ENCODE measurements at places on chromosomes 2 and 18. TPM values are rescaled to one million over a fixed set of nuclear protein-coding genes. Genes with fewer than 3 reads are reported as not detected.

DNA sequence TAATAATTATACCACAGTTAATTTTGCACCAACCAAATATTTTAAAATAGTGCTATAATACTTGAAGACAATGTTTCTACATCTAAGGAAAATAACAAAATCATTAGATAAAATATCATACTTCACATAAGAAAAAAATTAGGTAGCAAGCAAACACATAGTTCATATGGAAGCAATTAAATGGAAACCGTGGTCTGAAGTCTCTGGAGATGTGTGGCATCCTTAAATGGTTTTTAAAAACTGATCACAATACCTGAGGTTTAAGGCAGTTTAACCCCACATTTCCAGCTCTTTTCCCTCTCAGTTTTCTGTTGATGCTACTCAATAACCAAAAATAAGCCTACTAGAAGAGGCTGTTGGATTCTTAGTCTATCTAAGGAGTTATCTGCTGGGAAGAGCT is 71.3 kb downstream of the ASXL2 start:
- DNase-seq: no peak

- DNase-seq: no peak
Observed at GRCh38 chr18:52678034-52678433, 338.0 kb downstream of the DCC start.

TMEM247 gene
- total RNA-seq: not detected

FHOD3 gene
- total RNA-seq: 4.0 TPM

RAB31 gene
- 58.5 TPM for total RNA-seq

- DNase-seq: peak; percentile 81
Observed at GRCh38 chr18:6414118-6414722, 491 bp downstream of the L3MBTL4 start.

LINC00305 gene
- not detected for total RNA-seq

ERFE gene
- 0.38 TPM for total RNA-seq

GPR45 gene
- total RNA-seq: not detected

DNA sequence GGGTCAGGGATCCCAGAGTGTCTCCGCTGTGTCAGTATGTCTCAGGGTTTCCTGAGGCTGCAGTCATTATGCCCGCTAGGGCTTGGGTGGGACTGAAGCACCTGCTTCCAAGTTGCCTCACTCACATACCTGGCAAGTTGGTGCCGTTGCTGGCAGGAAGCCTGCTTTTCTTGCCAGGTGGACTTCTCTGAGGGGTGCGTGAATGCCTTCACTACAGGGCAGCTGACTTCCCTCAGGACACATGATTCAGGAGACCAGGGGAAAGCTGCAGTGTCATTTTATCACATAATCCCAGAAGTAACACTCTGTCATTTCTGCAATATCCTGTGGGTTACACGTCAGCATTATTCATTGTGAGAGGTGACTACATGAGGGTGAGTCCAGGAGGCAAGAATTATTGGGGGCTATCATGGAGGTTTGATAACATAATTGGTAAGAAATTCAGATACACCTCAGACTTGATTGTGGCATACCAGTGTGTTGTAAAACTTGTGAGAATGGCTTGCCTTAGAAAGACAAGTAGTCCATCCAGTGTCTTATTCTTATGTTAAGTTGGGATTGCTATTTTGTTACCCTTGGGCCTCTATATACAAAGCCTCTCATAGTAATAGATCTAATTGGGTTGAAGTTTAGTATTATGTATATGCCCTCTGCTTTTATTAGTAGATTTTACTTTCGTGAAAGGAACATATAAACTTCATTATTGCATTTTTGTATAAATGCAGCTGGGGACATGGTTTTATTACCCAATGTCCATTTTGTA is 44.1 kb downstream of the NEDD4L start:
- peak; percentile 69 for DNase-seq

HJURP gene
- total RNA-seq: 9.8 TPM

- no peak for DNase-seq
Observed at GRCh38 chr2:97998431-97999005, 2.8 kb upstream of the TMEM131 start.

DNA sequence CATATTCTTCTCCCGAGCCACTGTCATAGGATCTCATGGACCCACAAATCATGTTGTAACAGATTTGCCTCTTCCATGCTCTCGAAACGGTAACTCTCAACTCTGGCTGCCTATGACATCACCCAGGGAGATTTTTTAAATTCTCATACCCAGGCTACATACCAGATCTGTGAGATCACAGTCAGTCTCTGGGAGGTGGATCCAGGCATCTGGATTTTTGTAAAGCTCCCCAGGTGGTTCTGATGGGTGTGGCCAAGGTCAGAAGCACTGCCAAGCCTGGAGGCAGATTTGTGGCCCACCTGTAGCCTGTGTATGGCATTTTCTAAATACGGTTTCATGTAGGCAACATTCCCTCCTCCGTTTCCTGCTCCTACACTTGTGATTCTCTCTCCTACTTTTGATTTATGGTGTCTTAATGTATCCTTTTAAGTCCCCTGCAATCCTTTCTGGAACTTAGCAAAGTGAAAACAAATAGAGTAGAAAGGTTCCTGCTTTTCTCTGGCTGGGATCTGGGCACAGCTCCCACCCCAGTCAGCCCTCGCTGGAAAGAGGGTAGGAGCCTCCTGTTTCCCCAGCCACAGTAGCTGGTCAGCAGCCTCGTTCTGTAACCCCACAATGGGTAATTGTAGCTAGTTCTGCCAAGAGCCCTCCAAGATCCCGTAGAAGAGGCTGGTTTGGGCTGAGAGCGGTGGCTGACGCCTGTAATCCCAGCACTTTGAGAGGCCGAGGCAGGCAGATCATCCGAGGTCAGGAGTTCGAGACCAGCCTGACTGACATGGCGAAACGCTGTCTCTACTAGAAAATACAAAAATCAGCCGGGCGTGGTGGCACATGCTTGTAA is 96.2 kb downstream of the KLHL29 start:
- no peak for DNase-seq

DGKD gene
- total RNA-seq: 102 TPM

DNA sequence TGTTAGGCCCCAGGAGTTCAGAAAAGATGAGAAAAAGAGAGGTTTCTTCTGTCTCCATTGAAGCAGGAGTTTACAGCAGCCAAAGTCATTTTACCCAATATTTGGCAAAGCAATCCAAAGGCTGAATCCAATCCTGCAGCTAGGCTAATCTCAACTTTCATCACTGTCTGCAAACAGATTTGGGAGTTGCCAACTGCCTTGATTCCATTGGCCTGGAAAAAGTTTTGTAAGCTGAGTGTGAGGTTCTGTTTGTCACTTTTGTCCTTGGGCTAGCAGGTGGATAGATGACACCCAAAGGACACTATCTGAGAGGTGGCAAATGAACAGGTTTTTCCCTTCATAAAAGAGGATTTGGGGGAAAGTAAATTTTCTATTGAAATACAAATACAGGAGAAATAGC is 56.6 kb upstream of the SETBP1 start:
- no peak for DNase-seq

DNA sequence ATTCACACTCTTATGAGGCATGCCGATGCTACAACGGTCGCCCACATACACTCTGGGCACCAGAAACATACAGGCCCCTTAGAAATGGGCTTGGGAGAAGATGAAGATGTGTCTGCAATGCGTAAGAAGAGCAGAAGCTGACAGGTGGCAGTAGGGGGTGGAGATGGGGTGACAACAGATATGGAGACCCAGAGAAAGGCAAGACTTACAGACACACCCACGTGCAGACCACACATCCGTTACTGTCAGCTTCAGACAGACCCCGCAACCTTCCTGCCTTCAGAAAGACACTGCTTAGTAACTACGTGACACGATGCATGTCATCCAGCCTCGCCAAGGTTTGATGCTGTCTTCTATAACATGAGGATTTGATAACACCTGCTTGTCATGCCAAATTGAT is 89.5 kb downstream of the ZFP36L2 start:
- DNase-seq: no peak

TGFA gene
- total RNA-seq: 13.5 TPM

ITGA4 gene
- 6.8 TPM for total RNA-seq

DNA sequence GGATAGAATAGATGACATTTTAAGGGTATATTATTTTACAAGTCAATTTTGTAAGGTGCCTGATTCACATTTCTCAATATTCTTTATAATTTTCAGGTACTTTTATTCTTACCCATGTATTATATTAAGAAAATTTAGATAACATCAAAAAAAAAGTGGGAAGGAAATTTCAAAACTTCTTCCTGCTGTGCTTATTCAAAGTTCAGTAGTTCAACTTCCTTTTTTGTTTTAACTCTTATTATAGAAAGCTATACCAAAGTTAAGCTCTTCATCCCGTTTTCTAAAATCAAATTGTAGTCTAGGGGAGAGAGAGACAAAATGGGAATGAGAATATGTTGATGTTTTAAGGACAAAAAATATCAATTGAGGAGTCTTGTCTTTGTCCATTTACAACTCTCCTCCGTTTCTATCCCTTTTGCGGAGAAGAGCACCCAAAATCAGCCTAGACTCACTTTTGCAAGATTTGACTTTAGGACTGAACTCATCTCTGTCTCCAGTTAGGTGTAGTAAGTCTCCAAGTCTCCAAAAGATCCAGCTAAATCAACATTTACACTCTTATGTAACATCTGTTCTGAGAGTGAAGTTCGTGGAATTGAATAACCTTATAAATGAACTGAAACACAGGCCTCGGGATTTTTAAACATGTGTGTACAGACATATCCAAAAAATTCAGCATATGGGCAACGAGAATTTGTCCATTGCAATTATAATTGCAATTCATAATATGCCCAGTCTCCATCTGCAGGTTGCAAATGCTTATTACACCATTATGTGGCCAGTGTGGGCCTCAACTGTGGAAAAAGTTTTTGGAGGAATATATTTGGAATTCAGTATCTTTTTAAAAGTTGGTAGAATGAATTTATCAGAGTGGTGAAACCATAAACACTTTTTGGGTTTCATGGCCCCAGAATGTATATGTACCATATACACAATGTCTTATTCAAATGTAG is 23.9 kb downstream of the FAM124B start:
- DNase-seq: no peak

GRCh38 chr2:188668017-188668680 is 306.0 kb upstream of the COL3A1 start:
- DNase-seq: no peak

DNA sequence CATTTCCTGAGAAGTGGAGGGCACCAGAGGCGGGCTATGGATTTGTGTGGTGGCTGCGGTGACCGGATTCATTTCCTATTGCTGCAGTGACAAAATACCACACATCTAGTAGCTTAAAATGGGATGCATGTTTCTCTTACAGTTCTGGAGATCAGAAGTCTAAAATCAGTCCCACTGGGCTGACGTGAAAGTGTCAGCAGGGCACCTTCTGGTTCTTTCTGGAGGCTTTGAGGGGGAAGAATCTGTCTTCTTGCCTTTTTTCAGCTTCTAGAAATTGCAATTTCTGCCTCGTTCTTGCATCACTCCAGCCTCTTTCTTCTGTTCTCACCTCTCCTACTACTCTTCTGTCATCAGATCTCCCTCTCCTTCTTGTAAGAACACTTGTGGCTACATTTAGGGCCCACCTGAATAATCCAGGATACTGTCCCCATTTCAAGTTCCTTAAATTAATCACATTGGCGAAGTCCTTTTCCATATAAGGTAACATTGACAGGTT is 111.2 kb downstream of the MARCHF4 start:
- no peak for DNase-seq

DNA sequence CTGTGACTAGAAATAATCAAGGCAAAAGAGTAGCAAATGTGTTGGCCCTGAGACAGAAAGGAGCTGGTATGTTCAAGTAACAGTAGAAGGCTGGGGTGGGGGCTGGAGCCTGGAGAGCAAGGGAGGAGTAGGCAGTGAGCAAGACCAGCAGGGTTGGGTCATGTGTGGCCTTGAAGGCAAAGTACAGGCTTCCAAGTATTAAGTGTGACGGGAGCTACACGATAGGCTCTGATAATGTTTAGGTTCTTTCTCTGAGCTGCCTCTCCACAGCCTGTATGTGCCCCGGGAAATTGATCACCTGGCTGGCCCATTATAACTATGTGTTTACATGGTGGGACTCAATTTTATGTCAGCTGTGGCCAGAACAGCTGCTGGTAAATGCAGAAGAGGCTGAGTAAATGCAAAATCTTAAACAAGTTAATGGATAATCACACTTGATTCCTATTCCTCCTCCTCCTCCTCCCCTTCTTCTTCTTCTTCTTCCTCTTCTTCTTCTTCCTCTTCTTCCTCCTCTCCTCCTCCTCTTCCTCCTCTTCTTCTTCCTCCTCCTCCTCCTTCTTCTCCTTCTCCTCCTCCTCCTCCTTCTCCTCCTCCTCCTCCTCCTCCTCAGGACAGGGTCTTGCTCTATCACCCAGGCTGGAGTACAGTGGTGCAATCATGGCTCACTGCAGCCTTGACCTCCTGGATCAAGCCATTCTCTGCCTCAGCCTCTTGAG is 9.3 kb downstream of the IL1F10 start:
- no peak for DNase-seq

DNA sequence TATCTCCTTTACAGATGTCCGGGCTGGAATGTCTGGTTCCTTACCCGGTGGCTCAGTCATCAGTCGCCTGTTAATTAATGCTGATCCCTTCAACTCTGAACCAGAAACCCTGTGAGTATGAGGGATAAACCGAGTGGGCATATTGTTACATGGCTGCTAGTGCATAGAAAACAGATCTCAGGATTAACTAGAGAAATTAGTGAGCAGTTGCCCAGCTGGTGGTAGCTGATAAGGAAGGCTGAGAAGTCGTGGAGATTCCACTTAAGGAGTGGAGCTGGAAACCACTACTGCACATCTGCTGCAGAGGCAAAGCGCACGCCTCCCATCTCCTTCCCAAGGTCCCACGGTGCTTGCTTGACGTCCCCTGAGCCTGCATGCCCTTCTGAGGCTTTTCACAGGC is 97.7 kb downstream of the DGKD start:
- no peak for DNase-seq

DNA sequence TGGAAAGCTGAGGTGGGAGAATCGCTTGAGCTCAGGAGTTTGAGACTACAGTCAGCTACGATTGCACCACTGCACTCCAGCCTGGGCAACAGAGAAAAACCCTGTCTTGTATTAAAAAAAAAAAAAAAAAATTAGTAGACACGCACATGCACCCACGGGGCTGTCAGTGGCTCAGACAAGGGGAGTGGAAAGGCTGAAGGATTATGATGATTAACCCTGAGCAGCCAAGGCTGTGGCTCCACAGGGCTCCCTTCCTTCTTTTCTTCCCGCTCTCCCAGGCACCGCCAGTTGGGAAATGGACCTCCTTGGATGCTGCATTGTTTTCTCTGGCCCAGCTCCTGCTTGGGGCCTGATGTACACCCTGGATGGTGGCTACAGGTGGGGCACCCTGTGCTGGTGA is 49.0 kb upstream of the RAB6C start:
- DNase-seq: no peak

C2orf80 gene
- not detected for total RNA-seq

- no peak for DNase-seq
Observed at GRCh38 chr2:112841295-112842044, 4.9 kb upstream of the IL1B start.

SLC19A3 gene
- total RNA-seq: 28.8 TPM

- no peak for DNase-seq
Observed at GRCh38 chr2:164053021-164053420, 317.2 kb upstream of the FIGN start.

DNA sequence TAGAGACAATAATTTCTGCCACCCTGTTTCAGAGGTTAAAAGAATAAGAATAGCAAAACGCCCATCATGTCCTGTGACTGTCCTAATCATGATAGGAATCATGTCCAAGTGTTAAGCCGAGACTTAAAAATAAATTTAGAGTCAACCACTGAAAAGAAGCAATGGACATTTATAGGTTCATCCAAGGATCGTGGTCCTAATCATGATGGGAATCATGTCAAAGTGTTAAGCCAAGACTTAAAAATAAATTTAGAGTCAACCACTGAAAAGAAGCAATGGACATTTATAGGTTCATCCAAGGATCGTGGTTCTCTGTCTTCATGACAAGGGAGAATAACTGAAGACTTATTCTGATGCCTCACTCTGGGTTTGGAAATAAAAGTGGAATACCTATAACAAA is 73.6 kb downstream of the PDE11A start:
- DNase-seq: no peak

ZBTB7C gene
- total RNA-seq: 38.2 TPM

DCDC2C gene
- not detected for total RNA-seq
